ENCODE measurements at places on chromosomes 12 and 14.

DNA sequence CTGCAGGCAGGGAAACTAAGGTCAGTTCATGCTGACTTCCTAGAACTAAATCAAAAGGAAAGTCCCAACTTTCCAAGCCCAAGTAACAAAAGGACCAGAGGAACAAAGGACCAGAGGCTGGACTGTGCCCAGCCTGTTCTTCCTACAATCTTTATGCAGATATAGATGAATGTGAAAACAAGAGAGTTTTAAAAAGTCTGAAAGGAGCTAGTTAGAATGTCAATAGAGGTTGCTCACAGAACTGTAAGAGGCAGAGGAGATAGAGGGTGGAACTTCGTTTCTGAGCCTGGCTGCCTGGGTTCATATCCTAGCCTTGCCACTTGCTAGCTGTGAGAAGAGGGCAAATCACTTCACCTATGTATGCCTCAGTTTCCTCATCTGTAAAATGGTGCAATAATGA, 30.0 kb upstream of the CCDC63 start:
- DNase-seq: no peak

DNA sequence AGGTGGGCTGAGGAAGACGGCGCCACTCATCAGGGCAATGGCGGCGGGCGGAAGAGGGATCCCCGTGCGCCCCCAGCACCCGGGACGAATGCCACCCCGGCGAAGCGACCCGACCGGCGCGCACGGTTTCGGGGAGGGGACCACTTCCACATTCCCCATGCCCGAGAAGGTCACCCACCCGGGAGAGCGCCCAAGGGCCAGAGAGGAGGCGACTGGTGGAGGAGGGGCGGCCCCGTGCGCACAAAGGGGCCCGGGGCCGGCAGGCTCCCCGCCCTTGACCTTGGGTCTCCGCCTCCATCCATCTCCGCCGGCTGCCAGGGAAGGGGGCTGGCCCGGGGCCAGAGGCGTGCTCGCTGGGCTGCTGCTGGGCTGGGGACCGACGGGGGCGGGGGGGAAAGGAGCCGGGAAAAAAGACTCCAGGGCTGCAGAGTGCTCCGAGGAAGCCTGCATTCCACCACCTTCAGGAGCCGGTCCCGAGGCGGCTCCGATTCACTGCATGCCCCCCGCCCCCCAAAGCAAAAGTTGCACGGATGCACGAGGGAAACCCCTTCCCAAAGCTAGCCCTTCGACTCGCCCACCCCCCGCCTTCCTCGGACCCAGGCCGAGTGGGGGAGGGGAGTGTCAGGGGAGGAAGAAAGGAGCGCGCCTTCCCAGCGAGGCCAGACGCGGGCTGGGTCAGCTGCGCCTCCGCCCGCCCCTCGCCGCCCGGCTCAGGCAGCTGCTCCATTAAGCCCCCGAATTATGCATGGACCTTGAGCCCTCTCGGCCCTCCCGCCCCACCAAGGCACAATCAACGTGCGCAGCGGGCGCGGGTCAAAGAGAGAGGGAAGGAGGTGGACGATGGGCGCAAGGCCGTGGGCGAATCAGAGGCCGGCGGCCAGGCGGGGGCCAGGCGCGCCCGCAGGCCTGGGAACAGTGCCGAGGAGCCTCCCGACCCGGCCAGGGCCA, 26.2 kb downstream of the BCL11B start:
- DNase-seq: no peak

DNA sequence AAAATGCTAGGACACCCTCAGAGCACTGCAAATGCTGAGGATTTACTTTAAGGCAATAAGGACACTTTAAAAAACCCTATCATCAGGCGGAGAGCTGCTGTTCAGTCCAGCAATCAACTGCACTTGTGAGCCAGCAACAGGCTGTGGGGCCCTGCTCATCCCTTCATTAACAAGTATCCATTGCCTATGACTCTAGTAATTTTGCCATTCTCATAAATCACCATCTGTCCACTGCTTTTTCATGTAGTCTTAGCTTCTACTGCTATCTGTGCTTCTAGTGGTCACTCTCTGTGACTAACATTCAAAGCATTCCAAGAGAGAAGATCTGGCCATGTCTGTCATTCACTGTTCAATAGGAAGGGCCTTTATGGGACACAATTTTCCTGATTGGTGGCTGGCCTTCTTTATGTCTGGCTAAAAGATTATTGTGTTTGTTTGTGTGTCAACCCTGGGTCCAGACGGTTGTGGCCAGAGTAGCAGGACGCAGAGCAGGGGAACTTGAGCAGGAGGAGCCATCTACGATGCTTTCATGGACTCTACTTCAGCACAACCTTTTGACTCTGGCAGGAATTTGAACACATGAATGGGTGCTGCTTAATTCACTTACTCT, 3.6 kb upstream of the KRAS start:
- no peak for DNase-seq

GRCh38 chr12:15044471-15044870, 71.6 kb downstream of the PDE6H start:
- peak; percentile 31 for DNase-seq

- DNase-seq: no peak
Observed at GRCh38 chr14:90405101-90405500, 8.3 kb downstream of the CALM1 start.

DNA sequence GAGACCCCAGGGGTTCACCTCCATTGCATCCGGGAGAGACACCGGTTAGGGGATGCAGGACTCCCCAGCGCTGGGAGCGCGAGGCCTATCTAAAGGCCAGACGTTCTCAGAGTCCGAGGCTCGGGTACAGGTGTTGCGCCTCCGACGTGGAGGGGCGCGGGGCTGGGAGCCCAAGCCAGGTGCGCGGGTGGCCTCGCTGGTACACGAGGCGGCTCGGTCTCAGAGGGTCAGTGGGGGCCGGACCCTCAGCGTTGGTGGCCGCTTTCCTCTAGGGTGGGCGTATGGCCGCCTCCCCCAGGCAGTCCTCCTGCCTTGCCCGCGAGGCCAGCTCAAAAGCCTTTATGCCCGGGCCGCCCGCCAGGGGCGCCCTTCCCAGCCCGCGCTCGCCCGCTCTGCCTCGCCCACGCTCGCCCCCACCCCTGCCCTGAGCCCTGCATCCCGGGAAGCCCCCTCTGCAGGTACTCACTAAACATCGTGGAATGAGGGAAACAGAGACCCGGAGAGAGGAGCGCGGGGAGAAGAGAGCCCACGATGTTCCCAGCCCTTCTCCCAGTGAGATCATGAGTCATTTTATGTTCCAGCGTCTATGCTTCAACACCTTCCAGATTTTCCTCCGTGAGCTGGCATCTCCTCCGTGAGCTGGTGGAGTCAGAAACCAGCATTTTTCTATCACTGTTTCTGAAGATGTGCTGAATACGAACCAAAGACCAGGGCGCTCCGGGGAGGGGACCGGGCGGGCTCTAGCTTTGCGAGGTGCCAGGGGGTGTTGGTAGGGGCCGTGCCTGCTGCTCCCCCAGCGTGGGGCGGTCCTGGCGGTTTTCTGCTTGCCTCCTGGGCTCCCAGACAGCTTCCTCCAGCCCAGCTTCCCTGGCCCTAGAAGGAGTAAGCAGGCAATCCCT, 73.8 kb downstream of the DIO3 start:
- DNase-seq: no peak

DNA sequence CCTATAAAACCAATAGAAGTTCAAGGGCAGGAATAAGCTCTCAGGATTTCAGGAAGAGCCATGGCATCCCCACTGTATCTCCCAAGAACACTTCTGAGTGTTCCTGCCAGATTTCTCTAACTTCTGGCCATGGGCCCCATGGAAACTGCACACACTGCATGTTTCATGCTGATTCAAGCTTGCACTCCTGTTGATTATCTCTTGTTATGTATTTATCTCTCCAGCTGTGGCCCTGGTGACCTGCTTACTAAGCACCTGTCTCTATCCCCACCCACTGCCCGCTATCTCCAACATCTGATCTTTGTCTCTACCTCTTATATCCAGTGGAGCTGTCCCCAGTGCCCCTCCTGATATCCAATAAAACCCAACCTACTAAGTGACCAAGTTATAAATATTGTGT, 285.3 kb downstream of the PDZRN4 start:
- no peak for DNase-seq

DNA sequence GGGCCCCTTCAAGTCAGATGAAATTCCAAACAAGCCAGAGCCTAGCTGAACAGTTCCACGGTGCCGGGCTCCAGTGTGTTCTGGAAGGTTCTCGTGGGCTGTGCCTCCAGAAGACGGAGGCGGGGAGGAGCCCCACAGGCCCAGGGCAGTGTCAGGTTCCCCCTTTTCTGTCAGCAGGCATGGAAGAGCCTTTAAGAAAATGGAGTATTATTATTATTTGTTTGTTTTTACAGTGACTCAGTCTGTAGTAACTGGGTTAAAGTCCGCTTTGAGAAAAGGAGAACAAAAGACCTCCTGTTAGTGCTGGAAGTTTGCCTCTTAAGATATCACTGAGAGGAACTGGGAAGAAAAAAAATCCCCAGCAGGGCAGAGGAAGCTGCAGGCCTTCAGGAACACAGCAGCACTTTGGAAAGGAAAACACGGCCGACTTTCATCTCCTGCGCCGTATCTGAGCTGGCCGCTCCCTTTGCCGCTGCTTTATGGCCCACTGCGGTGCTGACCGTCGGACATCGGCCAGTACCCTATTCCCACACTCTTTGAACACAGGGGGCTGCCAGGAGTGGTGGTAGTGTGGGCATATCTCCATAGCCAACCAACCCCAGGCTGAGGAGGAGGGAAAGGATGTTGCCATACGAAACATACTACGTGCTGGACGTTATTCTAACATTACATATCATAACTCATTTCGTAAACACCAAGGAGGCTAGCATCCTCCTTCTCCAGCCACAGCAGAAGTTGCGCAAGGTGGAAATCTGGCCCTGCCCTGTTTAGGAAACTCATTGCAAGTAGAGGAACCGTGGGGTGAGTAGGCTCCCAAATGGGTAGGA, 194.0 kb downstream of the ZFP36L1 start:
- no peak for DNase-seq

- no peak for DNase-seq
Observed at GRCh38 chr14:47194055-47194454, 481.4 kb downstream of the MDGA2 start.

DNA sequence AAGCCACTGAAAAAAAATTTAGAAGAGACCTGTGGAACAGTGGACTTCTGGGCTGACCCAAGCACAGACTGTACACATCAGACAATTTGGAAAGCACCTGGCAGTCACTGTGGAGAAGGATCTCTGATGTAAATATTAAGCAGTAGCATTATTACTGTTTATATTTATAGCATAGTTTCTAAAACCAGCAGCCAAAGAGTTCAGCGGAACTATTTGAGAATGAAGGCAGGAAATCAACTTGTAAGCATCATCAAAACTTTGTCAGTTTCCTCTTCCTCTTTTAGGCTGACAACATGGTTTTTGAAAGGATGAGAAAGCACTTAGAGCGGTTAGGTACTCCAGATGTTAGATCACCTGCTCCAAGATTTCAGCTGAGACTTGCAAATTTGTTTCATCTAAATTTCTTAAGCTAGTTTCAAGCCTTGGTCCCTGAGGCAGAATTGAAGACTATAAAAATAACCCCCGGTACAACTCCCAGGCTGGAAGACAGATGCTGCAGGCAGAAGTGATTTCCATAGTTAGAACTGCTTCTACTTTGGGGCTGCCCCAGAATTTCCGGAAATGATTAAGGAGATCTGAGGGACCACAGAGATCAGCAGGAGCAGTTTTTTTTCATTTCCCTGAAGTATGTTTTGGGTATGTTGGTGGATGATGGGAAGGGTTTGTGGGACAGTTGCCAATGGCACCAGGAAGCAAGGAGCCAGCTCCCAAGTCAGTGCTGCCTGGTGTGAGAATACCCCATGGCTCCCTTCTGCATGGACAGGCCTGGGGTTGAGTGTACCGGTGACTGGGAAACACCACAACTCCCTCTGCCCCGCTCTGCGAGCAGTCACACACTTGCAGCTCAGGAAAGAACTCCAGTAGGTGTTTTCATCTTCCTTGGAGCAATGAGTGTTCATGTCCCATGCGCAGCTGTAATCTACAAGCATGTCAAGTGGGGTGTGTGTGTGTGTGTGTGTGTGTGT, 354.5 kb downstream of the NUAK1 start:
- DNase-seq: no peak

GRCh38 chr14:78282437-78282836, 112.3 kb downstream of the NRXN3 start:
- no peak for DNase-seq

- DNase-seq: no peak
Observed at GRCh38 chr14:73476451-73476931, 14.2 kb upstream of the RIOX1 start.

DNA sequence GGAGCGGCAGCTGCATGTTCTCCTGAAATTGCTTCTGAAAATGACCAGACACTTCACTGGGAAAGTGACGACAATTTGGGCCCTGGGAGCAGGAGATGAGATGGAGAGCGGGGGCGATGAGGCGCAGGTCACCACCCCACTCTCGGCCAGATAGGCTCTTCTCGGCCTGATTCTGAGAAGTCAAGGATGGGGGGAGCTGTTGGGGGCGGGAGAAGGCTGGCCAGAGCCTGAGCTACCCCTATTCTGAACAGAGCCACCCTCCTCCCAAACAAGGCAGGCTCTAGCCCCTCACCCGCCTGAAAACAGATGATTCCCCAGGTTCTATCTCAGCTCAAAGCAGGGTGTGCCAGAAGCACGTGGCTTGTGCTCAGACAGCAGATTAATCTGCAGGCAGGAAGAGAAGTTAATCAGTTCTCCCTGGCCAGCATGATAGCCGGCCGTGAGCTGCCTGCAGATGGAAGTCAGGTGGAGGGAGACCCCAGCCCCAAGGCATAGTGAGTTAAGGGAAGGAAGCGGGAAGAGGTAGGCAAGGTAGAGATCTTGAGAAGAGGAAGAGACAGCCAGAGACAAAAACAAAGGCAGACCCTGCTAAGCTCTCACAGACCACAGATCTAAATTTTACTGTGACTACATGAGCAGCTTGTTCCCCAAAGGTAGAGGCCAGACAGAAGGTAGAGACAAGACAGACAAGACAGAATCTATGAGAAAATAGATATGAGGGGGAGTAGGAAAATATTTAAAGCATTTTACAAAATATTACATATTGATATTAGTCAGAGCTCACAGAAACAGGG, 10.9 kb upstream of the TAC3 start:
- DNase-seq: no peak

DNA sequence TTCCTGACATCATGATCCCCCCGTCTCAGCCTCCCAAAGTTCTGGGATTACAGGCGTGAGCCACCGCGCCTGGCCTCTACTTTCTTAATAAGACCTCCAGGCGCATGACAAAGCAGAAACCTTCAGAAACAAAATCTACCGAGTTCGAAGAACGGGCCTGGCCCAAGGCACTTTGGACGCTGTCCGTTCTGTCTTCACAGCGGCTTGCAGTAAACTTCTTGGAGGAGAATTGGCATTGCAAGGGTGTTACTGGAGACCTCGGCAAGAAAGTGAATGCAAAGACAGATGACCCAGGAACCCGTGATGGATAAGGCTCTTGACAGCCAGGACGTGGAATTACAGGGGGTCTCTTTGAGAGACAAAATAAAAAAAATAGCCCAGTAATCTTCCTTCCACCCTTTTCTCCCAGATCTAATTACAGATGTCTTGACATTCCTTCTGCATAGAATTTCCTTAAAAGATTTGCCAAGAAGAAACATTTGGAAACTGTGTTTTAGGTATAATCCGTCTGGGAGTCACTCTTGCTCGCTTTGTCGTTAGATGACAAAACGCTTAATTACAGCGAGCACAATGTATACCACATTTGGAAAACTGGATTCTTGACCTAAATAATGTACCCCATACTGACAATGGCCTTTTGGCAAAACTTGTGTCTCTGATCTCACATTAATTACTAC, 83.2 kb upstream of the TBX3 start:
- no peak for DNase-seq
